Mesothelial cell of epicardium (in vitro differentiated cells): ENCODE measurements at places on chromosomes 5 and 9.
A peak's percentile ranks its signal among the peaks of the same experiment; 100 is the strongest.

DNA sequence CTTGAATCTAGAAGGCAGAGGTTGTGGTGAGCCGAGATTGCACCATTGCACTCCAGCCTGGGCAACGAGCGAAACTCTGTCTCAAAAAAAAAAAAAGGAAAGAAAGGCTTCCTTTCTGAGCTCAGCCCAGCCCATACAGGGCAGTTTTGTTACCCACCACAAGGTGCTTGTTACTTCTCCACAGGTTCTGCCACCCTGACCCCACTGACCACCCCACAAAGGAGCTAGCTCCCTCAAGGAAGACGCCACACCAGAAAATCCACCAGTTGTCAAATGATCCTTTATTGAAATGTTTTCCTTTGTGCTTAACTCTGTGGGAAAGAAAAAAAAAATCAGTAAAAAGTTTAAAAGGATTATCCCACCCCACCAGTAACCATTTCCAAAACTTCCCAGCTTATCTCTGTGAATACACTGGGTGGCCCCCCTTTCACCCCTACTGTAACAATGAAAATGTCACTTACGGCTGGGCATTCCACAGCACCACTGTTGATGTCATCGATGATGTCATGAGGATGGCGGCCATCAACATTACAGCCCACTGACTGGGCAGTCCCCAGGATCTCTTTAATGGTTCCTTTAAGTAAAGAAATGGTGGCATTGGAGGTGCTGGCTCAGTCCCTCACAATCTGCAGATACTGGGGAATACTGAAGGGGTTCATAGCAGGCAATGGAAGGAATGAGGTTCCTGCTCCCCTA, 3.6 kb downstream of the RPL12 start:
- no peak for DNase-seq
- peaks cover 48% of the 10 kb centered on the region for H3K36me3 ChIP-seq
- H3K27me3 ChIP-seq: no peaks in the 10 kb centered on the region
- H3K4me1 ChIP-seq: peaks cover 32% of the 10 kb centered on the region
- peak overlapping the region; percentile 96 for H3K4me3 ChIP-seq

GRCh38 chr5:43486353-43486752, 2.7 kb upstream of the TMEM267 start:
- H3K4me1 ChIP-seq: peaks cover 17% of the 10 kb centered on the region
- H3K36me3 ChIP-seq: no peaks in the 10 kb centered on the region
- H3K27ac ChIP-seq: no peak overlapping the region
- no peak overlapping the region for H3K4me3 ChIP-seq
- no peak for DNase-seq

- no peaks in the 10 kb centered on the region for H3K36me3 ChIP-seq
- H3K4me1 ChIP-seq: peaks cover 4% of the 10 kb centered on the region
Measured at GRCh38 chr5:27026801-27027200, 11.6 kb downstream of the CDH9 start.

GRCh38 chr9:35103660-35104191, 795 bp upstream of the STOML2 start:
- H3K27me3 ChIP-seq: no peaks in the 10 kb centered on the region
- H3K4me3 ChIP-seq: peak overlapping the region; percentile 98
- H3K27ac ChIP-seq: peak overlapping the region; percentile 98
- no peak for DNase-seq
- peaks cover 18% of the 10 kb centered on the region for H3K36me3 ChIP-seq
- peaks cover 23% of the 10 kb centered on the region for H3K4me1 ChIP-seq

DNA sequence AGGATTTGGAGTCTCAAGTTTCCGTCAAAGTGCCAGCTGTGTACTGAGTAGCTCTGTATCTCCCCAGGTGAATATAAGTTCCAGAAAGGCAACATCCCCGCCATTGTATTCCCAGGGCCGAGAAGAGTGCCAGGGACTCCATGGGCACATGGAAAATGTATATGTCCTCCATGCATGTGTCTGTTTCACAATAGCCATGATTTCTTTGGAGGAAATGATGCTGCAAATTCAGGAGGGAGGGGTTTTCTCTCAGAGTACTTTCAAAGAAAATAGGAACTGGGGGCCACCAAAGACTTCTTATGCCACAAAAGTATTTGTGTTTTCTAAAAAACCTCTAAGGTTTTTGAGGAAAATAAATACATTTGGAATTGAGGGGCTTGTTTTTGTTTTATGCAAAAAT, 524.6 kb downstream of the BNC2 start:
- H3K36me3 ChIP-seq: no peaks in the 10 kb centered on the region
- H3K27ac ChIP-seq: no peak overlapping the region
- no peak overlapping the region for H3K4me3 ChIP-seq
- peaks cover 29% of the 10 kb centered on the region for H3K4me1 ChIP-seq
- no peak for DNase-seq

- no peak overlapping the region for H3K27ac ChIP-seq
- no peaks in the 10 kb centered on the region for H3K36me3 ChIP-seq
- peaks cover 12% of the 10 kb centered on the region for H3K27me3 ChIP-seq
- H3K4me3 ChIP-seq: no peak overlapping the region
- peaks cover 27% of the 10 kb centered on the region for H3K4me1 ChIP-seq
Measured at GRCh38 chr5:168042284-168043068, 249.0 kb upstream of the WWC1 start.
